ENCODE measurements at places on chromosomes 6 and 20. TPM values are rescaled to one million over a fixed set of nuclear protein-coding genes. Genes with fewer than 3 reads are reported as not detected.

The KIAA1755 gene
- total RNA-seq: 0.30 TPM

The CPXM1 gene
- 2.0 TPM for total RNA-seq

The LKAAEAR1 gene
- total RNA-seq: not detected

DNA sequence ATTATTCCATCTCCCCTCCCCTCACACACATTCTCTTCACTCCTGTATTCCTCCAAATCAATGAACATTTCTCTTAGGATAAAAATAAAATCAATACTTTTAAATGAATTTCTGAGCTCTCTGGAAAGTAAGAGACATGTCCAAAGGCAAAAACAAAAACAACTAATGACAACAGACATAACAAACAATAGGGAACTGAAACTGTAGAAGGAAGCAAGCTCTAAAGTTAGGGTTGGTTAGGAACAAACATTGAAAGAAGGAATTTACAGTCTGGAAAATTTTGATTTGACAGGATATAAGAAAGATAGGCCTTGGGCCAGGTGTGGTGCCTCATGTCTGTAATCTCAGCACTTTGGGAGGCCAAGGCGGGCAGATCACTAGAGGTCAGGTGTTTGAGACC is 17.5 kb upstream of the MYCT1 start:
- no peak for DNase-seq

DNA sequence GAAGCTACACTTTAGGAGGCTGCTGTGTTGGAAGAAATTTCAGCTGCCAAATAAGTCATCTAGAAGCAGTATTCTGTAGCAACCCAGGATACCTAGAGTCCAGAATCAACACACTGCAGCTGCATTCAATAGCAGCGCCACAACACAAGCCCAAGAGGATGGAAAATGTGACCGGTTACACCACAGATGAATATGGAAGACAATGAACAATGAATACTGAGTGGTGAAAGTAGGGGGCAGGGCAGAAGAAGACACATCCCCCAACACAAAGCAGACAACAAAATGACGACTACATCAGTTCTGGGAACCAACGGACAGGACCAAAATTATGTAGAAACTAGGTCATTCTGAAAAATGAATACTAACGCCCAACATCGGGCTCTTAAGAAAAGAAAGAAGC is 38.2 kb downstream of the KIF6 start:
- DNase-seq: no peak

DNA sequence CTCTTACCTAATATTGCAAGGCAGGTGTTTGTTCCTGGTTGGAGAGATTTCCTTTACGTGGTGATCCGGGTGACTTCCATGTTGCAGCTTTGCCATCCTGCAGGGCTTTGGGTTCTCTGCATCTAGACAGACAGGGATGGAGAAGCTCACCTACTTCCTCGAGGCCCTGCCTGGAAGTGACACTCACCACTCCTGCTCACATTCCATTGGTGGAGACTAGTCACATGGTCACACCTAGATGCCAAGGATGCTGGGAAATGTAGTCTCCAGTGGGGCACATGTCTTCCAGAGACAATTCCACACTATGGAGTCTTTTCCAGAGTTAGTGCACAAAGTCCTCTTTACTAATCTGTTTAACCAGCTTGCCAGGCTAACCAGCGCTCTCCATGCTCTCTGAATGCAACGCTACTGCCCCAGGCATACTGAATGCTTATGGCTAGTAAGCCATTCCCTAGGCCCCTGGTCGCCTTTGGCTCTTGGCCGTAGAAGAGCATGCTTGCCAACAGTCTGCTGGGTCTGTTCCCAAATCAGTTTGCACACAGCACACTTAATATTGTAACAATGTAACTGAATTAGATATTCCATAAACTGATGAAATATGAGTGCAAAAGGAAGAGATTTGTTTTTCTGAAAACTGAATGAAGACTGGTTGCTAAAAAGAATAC is 6.7 kb upstream of the KCNK15 start:
- DNase-seq: peak; percentile 77

GRCh38 chr6:105896821-105897095 is 189.4 kb upstream of the PRDM1 start:
- no peak for DNase-seq

DNA sequence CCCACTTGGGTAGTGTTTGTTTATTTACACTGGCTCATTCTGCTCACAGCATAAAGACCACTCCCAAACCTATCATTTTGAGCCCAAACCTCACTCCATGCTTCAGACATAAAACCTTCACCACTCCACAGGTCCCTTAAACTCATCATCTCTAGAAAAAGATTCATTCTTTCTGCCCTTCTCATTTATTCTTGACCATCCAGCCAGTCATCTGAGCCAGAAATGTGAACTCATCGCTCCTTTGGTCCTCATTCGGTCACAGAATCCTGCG is 12.4 kb downstream of the TPMT start:
- no peak for DNase-seq

- DNase-seq: no peak
These were observed 52.0 kb downstream of the TRPC4AP start for GRCh38 chr20:35040646-35041045.

GRCh38 chr6:2435323-2435722 is 189.9 kb upstream of the GMDS start:
- no peak for DNase-seq

DNA sequence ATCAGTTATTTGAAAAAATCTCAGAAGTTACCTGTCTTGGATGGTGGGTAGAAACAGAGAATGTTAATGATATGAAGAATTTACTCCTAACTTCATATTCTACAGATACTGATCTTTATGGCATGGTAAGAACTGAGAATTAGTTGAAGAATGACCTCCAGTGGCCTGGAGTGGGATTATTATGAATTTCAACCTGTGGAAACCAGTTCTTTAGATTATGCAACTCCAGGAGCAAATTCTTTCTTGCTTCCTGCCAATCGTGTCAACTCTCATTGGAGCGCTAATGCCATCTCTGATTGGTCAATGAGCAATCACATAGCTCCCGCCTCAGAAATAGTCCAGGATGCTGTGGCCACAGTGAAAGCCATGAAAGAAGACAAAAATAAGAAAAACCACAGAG is 40.6 kb downstream of the LYRM2 start:
- no peak for DNase-seq

GRCh38 chr20:50595988-50596693 is 86.0 kb downstream of the PTPN1 start:
- peak; percentile 28 for DNase-seq

- DNase-seq: no peak
These were observed 49.4 kb upstream of the FNDC1 start for GRCh38 chr6:159119791-159120190.

DNA sequence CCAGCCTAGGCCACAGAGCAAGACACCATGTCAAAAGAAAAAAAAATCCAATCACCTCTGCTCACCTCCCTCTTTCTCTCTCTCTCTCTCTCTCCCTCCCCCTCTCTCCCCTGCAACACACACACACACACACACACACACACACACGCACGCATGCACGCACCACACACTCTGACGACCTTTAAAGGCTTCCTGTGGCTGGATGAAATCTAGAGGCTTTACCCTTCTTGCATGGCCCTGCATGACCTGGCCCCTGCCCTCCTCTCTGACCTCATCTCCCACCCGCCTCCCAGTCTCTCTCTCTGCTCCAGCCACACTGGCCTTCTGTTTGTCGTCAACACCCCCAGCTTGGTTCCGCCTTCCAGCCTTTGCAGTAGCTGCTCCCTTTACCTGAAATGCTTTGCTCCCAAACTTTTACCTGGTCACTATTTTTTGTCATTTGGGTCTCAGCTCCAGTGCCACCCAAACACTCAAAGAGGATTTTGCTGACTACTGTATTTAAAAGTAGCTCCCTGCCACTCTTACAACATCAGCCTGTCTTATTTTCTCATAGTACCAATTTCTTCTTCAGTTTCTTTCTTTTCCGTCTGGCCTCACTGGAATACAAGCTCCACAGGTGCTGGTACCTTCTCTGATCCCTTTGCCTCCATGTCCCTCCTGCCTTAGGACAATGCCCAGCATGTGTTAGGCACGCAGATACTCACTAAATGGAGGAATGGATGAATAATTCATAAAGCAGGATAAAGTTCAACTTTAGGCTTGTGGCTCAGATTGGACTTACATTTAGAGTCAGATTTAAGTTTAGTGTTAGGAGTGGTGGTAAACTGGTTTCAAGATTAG is 4.3 kb upstream of the LTA start:
- no peak for DNase-seq

GRCh38 chr20:59125836-59126235 is 37.8 kb upstream of the ZNF831 start:
- DNase-seq: no peak
